Fibroblast of the conjunctiva (primary cell): ENCODE measurements at places on chromosomes 16 and 17.

- DNase-seq = no peak
Measured at GRCh38 chr16:66318505-66318904, 48.0 kb upstream of the CDH5 start.

GRCh38 chr16:57032931-57033330 lies 43.6 kb downstream of the NLRC5 start:
- no peak for DNase-seq

DNA sequence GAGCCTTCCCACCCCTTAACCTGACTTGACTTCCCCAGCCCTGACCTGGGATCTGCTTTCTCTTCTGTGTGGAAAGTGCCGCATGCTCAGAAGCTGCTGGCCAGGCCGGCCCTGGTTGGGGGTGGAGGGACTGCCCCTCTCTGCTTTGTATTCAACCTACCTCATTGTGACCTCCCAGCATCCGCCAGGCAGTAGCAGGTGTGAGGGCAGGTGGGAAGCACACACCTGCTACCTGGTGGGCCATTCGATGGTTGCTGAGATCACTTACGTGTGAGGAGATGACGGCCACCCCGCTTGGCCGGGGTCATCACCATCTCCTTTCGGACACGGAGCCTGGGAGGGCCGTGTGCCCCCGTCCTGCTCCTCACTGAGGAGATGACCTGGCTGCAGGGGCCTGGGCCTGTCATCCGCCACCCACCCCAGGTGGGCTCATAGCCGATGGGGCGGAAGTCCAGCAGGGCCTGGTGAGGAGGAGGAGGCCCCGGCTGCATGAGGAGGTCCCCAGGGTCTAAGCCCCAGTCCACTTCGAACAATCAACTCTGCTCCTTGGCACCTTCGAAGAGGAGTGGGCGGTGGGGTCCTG lies 7.1 kb downstream of the CPNE7 start:
- no peak for DNase-seq

DNA sequence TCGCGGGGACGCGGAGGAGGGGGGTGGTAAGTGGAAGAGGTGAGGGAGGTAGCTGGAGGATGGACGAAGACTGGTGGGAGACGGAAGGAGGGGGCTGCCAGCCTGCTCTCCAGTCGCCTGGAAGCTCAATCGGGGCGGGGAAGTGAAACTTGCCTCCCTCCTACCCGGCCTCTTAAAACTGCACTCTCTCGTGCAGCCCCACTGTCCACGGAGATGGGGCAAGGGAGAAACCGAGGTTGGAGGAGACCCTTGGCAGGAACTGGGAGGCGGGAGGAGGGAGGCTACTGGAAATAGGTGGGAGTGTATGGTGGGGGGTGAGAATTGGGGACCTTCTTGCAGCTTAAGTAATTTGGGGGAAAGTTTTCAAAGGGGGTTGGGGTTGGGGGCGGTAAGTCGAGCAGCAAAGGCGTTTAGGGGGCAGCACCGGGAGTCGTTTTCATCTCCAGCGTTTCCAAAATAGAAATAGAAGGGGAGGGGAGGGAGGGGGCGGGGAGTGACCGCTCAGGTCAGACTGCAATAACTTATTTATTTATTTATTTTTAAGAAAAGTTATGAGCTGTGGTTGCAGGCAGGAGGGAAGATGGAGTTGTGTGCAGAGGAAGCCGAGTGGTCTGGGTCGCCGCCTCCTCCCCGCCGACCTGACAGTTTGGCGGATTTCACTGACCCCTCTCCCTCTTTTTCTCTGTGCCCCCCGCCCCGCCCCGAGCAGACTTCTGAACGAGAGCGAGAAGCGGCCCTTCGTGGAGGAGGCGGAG lies 1.4 kb downstream of the SOX9 start:
- no peak for DNase-seq

DNA sequence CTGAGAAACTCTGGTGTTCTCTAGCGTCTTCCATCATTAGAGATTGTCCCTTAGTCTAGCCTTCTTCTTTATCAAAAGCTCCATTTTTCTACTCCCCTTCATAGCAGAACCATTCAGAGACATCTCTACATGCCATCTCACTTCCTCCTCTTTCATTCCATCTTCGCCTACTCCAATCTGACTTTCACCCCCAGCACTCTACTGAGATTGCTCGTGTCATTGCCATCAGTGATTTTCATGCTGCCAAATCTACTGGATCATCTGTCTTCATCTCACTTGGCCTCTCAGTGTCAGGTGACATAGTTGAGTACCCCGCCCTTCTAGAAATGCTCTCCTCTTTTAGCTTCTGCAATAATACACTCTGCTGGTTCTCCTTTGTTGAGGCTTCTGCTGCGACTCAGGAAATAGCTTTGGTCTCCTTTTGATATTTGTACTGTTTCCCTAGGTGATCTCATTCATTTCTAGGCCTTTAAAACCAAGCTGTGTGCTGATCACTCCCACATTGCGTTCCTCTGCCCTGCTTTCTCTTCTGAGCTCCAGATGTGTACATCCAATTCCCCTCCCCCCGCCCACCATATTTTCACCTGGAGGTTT lies 119.1 kb downstream of the FTO start:
- DNase-seq = no peak

DNA sequence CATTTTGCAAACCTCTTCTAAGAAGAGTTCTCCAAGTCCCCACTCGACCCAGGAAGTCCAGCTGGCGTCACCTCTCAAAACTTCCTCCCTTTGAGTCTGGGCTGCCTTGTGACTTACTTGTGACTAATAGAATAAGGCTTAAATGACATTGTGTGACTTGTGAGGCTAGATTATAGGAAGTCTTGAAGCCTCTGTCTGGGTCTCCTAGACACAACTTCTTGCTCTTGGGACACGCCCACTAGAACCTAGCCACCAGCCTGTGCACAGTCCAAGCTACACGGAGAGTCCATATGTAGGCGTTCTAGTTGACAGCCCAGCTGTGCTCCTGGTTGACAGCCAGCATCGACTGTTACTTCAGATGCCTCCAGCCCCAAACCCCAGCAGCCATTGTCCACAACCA lies 66.7 kb upstream of the TANC2 start:
- no peak for DNase-seq

DNA sequence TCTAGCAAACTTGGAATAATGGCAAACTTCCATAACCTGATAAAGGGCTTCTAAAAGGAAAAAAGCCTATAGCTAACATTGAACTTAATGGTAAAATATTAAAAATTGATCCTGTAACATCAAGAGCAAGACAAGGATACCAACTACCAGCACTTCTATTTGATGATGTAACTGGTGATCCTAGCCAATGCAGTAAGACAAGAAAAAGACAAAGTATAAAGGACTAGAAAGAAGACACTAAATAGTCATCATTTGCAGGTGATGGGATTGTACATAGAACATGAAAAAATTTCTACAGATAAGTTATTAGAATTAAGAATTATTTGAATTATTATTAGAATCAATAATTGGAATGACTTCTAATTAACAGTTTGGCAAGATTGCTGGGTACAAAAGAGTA lies 37.0 kb downstream of the B9D1 start:
- DNase-seq = no peak

DNA sequence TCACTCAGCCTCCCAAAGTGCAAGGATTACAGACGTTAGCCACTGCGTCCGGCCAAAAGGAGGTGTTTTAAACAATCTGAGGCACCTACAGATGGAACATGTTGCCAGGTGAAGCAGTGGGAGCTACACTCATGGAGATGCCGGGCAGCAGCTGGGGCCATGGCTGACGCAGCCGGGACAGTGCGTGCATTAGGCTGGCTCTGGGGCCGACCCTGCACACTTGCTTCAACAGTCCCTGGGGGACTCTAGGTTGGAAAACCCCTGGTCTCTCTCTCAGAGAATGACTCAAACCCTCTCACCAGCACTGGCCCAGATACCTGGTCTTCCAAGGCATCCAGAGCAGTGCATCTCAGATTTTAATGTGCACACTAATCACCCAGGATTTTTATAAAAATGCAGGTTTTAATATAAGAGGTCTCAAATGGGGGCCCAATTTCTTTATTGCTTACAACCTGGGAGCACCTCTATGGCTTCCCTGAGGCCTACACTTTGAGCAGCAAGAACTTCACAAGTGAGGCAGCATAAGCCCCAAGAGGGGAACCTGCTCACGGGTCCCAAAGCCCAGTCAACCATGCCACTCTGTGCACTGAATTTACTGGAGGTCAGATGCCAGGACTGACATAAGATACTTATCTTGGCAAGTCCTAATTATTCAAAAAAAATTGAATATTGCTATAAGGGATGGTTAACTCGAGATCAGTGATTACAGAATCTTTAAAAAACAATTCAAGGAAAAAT lies 70.8 kb upstream of the TRAP1 start:
- no peak for DNase-seq

GRCh38 chr17:12358477-12358876 lies 307.2 kb upstream of the MYOCD start:
- DNase-seq = no peak

DNA sequence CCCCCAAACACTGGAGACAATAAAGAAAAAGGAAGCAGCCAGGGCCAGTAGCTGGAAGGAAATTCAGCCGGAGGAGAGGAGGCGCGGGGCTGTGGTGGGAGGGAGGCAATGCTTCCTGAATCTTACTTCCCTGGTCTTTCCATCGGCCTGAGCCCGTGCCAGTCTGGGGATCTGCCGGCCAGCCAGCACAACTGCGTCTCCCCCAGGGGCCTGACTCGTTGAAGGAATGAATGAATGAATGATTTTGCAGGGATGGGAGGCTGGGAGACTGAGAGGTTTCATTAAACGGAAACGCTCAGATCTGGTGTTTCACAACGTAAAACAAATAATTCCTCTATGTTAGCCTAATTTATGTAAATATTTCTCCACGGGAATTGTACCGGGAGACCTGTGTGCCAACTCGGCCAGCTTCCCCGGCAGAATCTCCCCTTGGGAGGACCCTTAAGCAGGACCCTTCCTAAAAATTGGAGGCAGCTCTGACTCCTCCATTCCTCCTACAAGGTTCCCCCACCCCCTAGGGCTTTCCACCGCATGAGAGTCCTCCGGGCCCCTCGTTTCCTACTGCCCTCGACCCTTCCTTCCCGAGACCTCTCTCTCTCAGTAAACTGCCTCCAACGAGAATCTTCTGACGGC lies 1.3 kb upstream of the BAIAP2 start:
- DNase-seq = no peak

GRCh38 chr17:10144982-10145381 lies 53.4 kb downstream of the GAS7 start:
- DNase-seq = no peak

GRCh38 chr17:20045476-20045875 lies 36.3 kb downstream of the SPECC1 start:
- no peak for DNase-seq

DNA sequence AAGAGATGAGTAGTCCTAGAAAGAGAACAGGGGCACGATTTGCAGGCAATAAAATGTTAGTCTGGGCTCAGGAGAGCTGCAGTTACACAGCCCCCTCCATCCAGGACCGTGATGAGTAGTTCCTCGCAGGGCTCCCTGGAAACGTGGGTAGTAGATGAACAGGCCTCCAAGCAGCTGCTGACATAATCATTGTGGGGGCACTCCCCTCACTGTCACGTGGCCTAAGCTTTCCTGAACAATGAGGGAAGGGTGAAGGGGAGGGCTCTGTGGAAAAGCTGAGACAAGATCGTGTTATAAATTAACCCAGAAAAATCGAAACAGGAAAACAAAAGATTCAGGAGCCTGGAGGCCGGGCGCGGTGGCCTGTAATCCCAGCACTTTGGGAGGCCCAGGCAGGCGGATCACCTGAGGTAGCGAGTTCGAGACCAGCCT lies 1.3 kb upstream of the PER1 start:
- peak; percentile 95 for DNase-seq

DNA sequence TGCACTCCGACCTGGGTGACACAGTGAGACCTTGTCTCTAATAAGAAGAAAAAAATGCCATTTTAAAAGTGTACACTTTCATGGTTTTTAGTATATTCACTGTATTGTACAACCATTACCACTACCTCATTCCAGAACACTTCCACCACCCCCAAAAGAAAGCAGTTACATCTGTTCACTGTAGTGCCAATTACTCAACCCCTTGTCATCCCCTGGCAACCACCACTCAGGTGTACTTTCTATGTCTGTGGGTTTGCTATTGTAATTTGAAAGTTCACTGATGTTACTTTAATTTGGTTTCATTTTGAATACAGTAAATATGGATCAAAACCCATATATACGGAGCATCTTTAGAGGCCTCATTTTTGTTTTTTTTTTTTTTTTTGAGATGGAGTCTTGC lies 6.1 kb downstream of the ZG16 start:
- no peak for DNase-seq

DNA sequence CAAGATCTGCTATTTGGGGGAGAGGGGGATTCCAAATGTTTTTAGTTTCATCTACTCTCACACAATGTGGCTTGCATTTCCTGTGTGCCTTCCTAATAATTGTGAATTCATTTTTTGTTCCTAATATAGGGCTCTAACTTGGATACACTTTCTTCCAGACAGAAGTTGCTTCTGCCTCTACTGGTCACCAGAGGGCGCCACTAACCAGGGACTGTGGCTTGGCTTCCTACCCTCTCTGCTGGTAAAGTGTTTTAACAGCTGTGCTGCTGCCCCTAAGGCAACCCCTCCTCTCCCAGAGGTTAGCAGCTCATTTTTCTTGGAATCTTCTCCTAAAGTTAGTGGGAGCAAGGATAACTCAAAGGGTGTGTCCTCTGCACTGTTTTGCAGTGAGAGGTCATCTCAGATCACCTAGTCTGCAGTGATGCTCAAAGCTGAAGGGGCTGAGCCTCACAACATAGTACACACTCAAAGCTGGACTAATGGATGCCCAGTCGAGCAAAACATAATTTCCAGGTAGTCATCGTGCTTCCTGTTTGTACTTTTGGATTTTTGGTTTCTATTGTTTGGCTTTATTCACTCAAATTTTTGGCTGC lies 5.0 kb upstream of the PRSS54 start:
- DNase-seq = no peak

DNA sequence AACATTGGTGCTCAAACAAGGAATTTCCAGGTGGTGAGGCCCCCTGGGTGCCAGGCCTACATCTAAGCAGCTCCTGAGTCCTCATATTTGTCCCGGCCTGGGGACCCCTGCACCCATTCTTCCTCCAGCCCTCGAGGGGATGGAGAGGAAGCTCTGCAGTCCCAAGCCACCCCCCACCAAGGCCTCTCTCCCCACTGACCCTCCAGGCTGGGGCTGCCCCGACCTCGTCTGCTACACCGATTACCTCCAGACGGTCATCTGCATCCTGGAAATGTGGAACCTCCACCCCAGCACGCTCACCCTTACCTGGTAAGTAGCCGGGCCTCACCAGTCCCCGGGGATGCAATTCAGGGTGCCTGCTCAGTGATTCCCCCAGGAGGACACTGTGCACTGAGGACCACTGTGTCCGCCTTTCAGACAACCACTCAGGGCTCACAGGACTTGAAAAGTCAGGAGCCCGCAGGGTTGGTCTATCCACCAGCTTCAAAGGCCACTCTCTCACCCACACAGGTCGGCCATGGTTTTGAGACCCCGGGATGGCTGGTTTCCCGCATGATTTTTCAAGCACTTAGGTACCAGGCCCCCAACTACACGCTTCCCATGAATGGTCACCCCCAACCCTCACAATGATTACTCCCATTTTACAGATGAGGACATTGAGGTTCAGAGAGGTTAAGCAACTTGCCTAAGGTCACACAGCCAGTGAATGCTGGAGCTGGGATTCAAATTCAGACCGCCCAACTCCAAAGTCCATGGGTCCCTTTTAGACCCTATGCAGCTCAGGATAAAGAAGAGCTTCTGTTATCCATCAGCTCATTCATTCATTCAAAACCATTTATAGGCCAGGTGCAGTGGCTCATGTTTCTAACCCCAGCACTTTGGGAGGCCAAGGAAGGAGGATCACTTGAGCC lies 32.4 kb downstream of the IL21R start:
- DNase-seq = no peak
